ENCODE measurements at places on chromosomes 6 and 20. TPM values are rescaled to one million over a fixed set of nuclear protein-coding genes. Genes with fewer than 3 reads are reported as not detected.

The SLC35D3 gene
- total RNA-seq = 0.09 TPM

The BTN2A1 gene
- 17.5 TPM for total RNA-seq

The SNRPB gene
- 132 TPM for total RNA-seq

The SAMD10 gene
- total RNA-seq = 4.6 TPM

The MAS1 gene
- total RNA-seq = not detected

The HFE gene
- total RNA-seq = 11.8 TPM

The PNLDC1 gene
- 0.23 TPM for total RNA-seq

The MED20 gene
- 19.7 TPM for total RNA-seq

The GJA10 gene
- not detected for total RNA-seq

The PARD6B gene
- 37.3 TPM for total RNA-seq

The KIAA1755 gene
- total RNA-seq = 2.6 TPM

The RCAN2 gene
- 28.1 TPM for total RNA-seq

The MAP7 gene
- 16.8 TPM for total RNA-seq

The MAFB gene
- total RNA-seq = 29.8 TPM

The ZNF322 gene
- 23.8 TPM for total RNA-seq

The ZC3H12D gene
- total RNA-seq = 1.9 TPM

The SIRPA gene
- 102 TPM for total RNA-seq

The DNMT3B gene
- total RNA-seq = 0.86 TPM

The ZBTB22 gene
- 17.3 TPM for total RNA-seq

The TFAP2D gene
- not detected for total RNA-seq

The BAG2 gene
- total RNA-seq = 9.2 TPM

The ZNF311 gene
- total RNA-seq = 1.8 TPM

The NKX2-2 gene
- not detected for total RNA-seq

The FAXC gene
- total RNA-seq = 12.4 TPM

The C6orf58 gene
- total RNA-seq = not detected

The ACTL10 gene
- total RNA-seq = 2.3 TPM

The SMOC2 gene
- total RNA-seq = 8.9 TPM

The BCLAF1 gene
- 112 TPM for total RNA-seq

The CAPN11 gene
- 0.29 TPM for total RNA-seq

The CNKSR3 gene
- 13.4 TPM for total RNA-seq

The ABHD16B gene
- not detected for total RNA-seq

The SMIM8 gene
- total RNA-seq = 9.7 TPM

The COL21A1 gene
- 6.6 TPM for total RNA-seq

The POPDC3 gene
- total RNA-seq = 0.41 TPM

The F13A1 gene
- 153 TPM for total RNA-seq

The ARHGAP40 gene
- total RNA-seq = not detected

The SF3B5 gene
- total RNA-seq = 130 TPM

The GNAS-AS1 gene
- total RNA-seq = 1.5 TPM

The CST2 gene
- total RNA-seq = 0.39 TPM
